GM23338 (cell line): ENCODE measurements at places on chromosomes 2 and 18. TPM values are rescaled to one million over a fixed set of nuclear protein-coding genes. Genes with fewer than 3 reads are reported as not detected.

- no peak for DNase-seq
These were observed 48.6 kb downstream of the NTSR2 start for GRCh38 chr2:11621410-11621809.

GRCh38 chr2:4246364-4247131, 543.2 kb downstream of the DCDC2C start:
- DNase-seq, result peak; percentile 24

- DNase-seq, result no peak
These were observed 1.7 kb upstream of the VAMP5 start for GRCh38 chr2:85582492-85582891.

TPGS2 gene
- total RNA-seq, result 167 and 173 TPM in 2 replicates

DNA sequence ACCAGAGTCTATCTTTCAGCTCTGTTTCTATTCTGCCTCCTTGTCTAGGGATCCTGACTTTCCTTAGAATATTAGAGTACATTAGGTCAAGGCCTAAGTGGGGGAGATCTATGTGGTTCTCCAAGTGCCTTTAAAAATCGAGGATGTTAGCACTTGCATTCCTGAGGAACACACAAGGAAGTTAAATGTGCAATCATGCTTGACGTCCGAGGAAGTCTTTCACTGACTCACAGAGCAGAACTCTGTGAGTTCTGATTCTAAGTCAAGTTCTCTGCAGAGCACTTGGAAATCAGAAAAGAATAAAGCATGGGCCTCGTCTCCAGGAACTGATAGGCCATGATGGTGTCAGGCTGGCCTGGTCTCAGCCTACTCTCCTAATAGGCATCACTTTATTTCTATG, 17.2 kb downstream of the FHOD3 start:
- DNase-seq, result no peak

TXNDC9 gene
- 48.1 and 54.4 TPM in 2 replicates for total RNA-seq

ZNF519 gene
- 54.6 and 59.6 TPM in 2 replicates for total RNA-seq
